GM12891 (cell line): ENCODE measurements at places on chromosomes 7 and 10.

DNA sequence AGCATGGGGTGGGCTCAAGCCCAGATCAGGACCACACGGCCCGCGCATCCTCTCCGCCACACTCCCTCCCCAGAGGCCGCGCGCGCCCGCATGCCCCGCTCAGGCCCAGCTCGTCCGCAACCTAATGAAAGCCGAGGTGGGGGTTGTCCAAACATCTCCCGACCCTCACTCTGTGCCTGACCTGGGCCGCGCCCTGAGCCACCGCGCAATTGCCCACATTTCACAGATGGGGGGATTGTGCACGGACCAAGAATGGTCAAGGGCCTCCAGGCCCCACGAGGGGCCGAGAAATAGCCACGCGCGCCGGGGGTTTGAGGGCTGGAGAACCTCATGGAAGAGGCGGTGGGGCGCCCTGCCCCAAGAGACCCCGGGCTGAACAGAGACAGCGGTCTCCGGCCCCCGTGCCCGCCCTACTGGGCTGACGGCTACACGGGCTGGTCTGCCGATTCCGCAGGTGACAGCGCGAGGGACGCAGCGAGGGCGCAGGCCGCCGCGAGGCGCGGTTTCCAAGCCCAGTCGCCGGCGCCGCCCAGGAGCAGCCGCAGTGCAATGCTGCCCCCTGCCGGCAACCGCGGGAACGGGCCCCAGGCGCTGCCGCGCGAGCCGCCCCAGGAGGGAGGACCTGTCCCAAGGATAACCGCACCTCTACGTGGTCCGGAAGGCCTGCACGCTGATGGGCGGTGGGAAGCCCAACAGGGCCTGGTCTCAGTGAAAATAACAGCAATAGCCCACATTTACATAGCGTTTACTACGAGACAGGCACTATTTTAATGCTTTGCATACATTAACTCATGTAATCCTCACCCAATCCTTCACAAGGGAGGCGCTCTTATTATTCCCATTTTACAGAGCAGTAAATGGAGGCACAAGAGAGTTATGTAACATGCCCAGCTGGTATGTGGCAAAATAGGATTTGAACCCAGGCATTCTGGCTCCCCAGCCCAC lies 10.5 kb upstream of the GRID1 start:
- DNase-seq, result peak; percentile 91

DNA sequence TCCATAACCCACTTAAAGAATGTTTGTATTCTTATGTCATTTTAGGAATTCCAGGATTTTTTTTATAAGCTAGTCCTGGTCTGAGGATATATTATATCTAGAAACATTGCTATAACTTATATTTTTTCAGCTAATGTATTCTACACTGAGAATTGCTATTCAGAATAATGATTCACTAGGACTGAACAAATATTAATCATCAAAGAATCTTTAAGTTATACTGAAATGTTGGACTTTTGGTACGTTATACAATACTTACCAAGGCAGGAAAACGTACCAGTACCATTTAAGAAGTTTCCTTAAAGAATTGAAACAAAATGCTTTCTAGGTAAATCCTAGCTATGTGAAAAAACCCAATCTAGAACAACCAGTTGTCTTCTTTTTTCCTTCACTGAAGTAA lies 18.4 kb downstream of the PTTG1IP2 start:
- no peak for DNase-seq

GRCh38 chr10:121091961-121092719 lies 241.0 kb downstream of the WDR11 start:
- no peak for DNase-seq

GRCh38 chr10:34495938-34496337 lies 319.2 kb downstream of the PARD3 start:
- DNase-seq, result no peak

GRCh38 chr7:132757783-132758182 lies 181.5 kb upstream of the PLXNA4 start:
- DNase-seq, result no peak

- DNase-seq, result no peak
Observed at GRCh38 chr10:128539510-128540127, 413.4 kb upstream of the MKI67 start.

- DNase-seq, result no peak
Observed at GRCh38 chr7:99497766-99498545, 2.1 kb downstream of the ZNF394 start.

GRCh38 chr7:117997862-117998825 lies 124.9 kb upstream of the CTTNBP2 start:
- no peak for DNase-seq

DNA sequence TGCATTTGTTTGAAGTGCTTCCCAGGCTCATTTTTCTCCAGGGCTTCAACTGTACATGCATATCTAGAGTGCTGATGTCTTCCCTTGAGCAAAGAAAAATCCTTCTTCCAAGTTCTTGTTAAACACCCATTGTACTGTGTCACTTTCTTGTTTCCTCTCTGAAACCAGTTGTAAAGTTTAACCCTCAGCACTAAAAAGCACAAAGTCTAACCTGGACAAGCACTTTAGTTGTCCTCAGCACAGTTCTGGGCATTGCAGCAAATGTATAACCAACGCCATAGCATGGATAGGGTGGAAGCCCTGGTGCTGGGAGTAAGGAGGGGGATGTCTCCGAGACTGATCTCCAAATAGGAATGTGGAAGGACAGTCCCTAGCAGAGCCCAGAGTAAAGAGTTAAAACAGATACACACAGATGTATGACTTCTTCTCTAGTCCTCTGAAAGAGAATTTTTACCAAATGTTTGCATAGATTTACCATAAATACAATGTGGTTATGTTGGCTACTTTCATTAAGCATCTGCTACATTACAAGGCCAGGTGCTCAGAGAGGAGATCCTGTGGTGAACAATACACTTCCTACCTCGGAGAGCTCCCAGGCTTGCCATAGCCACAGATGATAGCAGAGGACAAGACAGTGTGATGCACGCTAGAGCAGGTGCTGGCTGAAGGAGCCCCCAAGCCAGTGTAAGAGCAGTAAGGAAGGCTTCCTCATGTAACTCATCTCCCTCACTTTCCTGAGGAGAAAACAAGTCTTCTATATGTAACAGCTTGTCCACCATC lies 57.0 kb downstream of the DNAJC12 start:
- DNase-seq, result no peak

DNA sequence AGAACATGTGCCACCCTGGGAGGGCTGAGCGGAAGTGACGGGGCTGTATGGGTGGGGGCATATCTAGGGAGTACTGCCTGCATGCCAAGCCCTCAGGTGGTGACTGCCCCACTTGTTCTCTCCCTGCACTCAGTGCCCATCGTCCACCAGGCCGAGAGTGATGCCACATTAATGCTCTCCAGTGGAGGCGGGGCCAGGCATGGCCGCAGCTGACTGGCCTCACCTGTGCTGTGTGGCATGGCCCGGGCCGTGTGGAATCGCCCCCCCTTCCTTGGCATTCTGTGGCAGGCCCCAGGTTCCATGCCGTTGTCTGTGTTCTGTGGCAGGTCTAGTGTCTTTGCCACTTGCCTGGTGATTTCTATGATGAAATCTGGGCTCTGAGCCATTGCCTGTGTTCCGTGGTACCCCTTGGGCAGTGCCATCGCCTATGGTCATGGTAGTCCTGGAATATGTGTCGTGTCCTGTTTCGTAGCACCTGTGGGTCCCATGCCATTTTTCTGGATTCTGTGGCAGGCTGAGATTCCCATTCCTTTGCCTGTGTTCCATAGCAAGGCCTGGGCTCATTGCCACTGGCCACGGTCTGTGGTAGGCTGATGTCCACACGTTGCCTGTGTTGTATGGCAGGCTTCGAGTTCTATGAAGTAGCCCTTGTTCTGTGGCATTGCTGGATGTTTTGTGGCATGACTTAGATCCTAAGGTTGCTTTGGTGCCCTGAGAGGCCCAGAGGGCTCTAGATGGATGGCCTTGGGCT lies 8.9 kb downstream of the FLNC start:
- no peak for DNase-seq

- no peak for DNase-seq
Observed at GRCh38 chr10:112296908-112297331, 13.7 kb downstream of the TECTB start.

- DNase-seq, result no peak
Observed at GRCh38 chr7:158843771-158844170, 12.6 kb upstream of the DYNC2I1 start.

GRCh38 chr10:131666091-131666490 lies 234.7 kb upstream of the PPP2R2D start:
- DNase-seq, result no peak

DNA sequence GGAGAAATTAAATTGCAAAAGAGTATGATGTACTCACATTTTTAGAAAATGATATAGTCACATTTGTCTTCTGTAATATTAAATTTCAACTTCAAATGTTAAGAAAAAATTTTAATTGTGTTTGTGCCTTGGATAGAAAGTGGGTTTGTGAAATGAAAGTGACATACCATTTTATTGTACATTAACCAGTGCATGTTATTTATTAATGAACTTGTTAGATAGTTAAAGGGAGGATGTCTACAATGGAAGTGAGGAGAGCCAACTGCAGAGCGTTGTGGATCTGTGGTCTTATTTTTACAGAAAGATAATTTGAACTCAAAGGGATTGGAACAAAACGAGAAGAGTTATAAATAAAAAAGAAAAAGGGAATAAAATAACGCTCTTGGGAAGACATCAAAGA lies 291.7 kb downstream of the ARL4A start:
- DNase-seq, result no peak

GRCh38 chr7:136034132-136034531 lies 57.0 kb upstream of the MTPN start:
- DNase-seq, result no peak

- DNase-seq, result no peak
Observed at GRCh38 chr7:45118889-45119331, 7.4 kb upstream of the TBRG4 start.

DNA sequence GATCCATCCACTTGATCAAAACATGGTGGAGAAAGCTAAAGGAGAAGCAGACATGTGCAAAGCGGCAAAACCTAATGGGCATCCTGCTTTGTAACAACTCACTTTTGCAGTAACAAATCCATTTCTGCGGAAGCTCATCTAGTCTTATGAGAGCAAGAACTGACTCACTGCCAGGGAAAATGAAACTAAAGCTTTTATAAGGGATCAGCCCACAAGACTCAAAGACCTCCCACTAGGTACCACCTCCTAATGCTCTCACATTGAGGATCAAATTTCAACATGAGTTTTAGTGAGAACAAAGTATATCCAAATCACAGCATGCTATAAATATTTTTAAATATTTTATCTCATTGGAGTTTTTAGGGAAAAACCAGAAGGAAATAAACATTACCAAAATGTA lies 120.1 kb upstream of the GNAI1 start:
- no peak for DNase-seq

DNA sequence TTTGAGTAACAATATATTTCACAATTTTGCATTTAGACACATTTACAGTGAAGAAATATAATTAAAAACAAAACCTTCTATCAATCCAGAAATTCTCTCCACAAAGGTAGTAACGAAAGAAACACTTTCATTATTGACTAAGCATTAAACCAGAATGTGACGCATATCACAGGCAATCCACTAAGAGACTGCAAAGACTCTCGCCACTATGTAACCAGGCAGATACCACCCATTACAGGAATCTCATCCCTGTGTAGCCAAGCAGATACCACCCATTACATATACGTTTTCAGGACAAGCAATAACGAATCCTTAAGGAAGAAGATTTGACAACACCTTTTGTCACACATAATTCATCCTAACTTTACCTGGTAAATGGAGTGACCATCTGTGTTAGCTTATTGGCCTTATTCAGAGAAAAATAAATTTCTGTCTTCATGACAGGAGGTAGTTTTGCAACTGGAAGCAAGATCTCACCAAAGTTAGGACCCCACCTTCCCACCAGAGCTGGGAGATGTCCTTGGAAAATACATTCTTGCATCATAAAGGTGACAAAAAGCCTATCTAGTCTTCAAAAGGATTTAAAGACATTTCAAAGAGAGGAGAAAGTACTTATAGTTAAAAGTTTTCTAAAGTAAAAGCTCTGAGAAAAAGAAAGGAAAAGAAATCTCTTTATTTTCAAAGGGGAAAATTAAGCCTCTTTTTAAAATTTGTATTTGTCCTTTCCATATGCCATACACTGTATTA lies 30.8 kb downstream of the LRRC17 start:
- DNase-seq, result no peak

DNA sequence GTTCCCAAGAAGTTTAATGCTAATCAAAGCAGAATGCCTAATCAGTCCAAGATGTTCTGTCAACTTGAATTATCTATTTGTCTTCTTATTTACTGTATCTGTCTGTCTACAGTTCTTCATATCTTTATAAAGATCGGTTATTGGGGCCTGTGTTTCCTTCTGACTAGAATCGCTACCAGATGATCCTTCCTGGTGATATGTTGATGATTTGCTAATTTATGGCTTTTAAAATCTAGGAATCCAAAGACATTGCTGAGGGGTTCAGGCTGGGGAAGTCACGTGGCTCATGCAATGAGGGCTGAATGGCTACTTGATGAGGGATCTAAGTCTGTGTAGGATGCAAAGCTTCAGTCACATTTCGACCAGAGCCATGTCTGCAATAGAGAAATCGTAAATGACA lies 536.3 kb downstream of the KCNMA1 start:
- DNase-seq, result no peak

DNA sequence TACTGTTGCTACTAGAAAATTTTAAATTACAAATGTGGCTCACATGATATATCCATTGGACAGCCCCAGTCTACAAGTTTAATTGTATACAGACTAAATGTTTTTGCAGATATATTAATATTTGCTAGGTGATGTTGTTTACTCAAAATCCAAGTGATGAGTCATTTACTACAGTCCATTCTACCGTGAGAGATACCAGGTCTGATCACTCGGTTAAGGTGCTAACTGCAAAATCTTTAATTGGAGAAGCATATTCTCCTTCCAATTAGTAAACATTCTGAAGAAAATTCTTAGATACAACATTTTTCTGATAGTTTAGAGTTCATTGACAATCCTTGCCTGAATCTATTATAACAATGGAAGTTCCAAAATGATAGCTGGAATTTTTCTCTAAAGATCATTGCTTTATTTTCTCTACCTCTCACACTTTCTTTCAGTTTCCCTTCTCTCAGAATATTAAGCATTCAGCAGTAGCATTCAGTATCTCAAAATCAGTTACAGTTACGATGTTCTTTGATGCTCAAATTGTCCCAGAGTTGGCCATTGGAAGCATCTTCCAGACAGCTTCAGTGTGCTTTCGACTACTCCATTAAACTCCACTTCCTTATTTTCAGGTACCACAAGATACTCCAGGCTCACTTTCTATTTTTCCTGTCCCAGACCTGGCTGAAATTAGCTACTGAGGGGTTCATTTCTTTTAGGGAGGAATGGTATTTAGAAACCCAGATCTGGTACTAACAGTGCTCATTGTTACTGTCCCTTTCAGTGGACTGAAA lies 2.3 kb downstream of the ABCB1 start:
- no peak for DNase-seq

GRCh38 chr7:68833422-68833821 lies 764.9 kb upstream of the AUTS2 start:
- no peak for DNase-seq

- no peak for DNase-seq
Observed at GRCh38 chr10:13961097-13961496, 369.6 kb downstream of the FRMD4A start.

GRCh38 chr7:131753620-131754222 lies 197.3 kb upstream of the PODXL start:
- DNase-seq, result no peak

GRCh38 chr7:96320442-96320841 lies 1.5 kb downstream of the SLC25A13 start:
- peak; percentile 30 for DNase-seq
